Effector memory CD4-positive, alpha-beta T cell (primary cell): ENCODE measurements at places on chromosomes 16 and 17.
A peak's percentile ranks its signal among the peaks of the same experiment; 100 is the strongest.

DNA sequence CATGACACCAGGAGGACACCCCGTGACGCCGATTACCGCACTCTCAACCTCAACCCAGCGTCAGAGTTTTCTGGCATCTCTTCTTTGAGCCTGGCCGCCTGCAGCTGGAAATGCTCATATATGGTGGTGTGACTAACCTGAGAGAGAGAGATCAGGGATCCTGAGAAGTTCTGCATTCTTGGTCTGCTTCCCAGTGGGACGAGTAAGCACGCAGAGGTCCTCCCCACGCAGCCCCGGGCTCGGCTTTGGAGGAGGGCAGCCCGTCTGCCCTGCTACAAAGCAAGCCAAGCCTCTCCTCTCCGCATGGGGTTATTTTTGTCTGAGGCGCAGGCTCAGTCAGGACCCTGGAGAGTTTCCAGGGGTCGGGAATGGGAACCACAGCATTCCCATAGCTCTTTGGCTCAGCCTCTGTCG lies 16.5 kb downstream of the CRISPLD2 start:
- DNase-seq: no peak

DNA sequence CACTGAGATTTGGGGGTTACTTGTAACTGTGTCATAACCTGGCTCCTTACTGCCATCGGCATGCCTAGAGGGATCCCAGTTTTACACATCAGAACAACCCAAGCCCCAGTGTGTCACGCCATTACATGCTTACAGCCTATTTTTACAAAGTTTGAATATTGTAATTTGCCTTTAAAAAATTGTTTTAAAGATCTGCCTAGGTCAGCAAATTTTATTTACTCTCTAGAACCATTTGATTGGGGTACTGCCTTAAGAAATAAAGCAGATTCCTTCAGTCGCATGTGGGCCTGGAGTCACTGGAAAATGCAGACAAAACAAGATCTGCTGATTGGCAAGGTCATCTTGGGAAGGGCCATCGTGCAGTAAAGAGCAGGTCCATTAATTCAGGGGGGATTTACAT lies 566.9 kb downstream of the WWOX start:
- no peak for DNase-seq

GRCh38 chr17:37743875-37744632 lies 805 bp downstream of the HNF1B start:
- DNase-seq: no peak

DNA sequence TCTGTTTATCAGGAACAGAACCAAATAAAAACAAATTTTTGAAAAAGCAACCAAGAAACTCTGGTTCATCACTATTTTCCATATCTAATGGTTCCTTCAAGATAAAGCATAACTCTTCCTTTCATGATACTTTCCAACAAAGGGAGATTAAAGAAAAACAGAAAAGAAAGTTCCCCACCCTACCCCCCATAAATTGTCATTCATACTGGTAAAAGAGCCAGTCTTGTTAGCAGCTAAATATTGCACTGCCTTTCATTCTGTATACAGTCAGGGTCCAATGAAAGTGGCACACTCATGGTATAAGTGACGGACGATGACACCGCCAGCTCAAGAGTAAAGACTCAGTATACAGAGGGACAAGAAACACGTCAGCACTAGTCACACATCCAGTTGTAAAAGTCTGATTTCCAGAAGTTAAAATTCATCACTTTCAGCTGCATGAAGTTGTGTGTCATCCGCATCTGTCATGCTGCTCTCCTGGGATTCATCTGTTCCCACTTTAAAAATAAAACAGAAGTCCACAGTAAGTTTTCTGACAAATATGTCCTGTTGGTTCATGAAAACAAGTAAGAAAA lies 68.5 kb downstream of the CDC27 start:
- no peak for DNase-seq

- DNase-seq: no peak
Measured at GRCh38 chr17:80478487-80479245, 2.3 kb upstream of the NPTX1 start.

GRCh38 chr17:79626156-79626890 lies 15.5 kb upstream of the RBFOX3 start:
- no peak for DNase-seq

- DNase-seq: peak; percentile 28
Measured at GRCh38 chr17:7177191-7177953, 1.8 kb downstream of the ASGR1 start.

- no peak for DNase-seq
Measured at GRCh38 chr16:1635070-1635469, 22.9 kb downstream of the CRAMP1 start.

DNA sequence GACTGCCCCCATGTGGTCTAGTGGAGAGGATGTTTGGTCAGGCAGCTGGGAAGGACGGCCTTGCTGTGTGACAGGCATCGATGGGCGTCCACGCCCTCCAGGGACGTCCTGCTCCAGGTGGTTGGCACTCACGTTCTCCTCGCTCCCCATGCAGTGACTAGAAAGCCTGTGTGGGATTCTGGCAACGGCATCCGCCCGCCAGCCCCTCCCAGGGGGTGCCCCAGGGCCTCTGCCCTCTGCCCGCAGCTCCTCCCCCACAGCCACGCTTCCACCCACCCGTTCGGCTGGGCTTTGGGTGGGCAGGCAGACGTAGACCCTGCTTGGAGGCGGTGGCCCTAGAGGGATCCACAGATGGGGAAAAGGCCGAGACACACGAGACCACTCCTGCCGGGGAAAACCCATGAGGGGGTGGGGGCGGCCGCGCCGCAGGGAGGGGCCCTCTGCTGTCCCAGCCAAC lies 4.7 kb upstream of the IL17C start:
- DNase-seq: peak; percentile 60

- DNase-seq: no peak
Measured at GRCh38 chr16:83418565-83418964, 389.2 kb upstream of the HSBP1 start.

DNA sequence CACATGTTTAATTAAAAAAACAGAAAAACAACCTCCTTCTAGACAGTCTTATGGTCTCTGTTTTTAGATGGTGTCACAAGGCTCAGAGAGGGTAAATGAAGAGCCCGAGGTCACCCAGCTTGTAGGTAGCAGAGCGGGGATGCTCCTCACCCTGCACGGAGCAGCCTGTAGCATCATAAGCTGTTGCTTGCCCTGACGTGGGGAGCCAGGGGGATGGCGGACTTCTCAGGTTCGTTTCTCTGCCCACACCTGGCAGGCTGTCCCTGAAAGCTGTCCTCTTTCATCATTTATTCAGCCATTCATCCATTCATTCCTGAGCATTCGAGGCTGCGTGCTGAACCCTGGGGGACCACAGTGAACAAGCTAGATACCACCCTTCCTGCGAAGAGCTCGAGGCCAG lies 75.7 kb upstream of the KSR1 start:
- no peak for DNase-seq

DNA sequence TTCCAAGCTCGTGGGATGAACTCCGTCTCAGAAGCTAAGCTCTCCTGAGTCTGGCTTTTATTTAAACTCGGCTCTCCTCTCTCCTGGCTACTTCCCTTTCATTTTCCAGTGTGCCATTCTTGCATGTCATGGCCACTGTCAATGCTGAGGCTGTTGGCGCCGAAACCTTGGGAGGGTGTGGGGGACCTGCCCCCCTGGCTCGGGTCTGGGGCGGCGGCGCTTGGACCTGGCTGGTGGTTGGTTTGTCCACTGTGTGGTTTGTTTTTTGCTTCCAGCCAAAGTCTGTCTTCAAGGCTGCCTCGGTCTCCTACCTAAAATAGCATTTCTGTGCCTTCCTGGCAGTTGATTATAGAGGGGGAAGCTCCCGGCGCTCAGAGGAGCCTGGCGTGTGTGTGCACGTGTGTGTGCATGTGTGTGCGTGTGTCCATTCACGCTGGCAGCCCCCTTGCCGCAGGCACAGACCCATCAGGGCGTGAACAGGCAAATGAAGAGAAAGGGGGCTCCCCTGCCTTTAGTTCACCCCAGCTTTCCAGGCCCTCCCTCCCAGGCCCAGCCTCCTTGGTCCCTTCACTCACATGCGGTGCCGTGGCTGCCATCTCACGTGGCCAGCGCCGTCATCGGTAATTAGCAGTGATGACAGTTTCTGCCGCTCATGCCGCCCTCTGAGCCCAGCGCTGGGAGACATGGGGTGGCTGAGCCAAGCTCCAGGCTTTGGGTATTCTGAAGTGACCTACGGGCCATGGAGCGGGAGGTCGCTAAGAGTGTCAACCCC lies 179.9 kb downstream of the SEC14L1 start:
- no peak for DNase-seq

GRCh38 chr17:31412511-31412910 lies 21.0 kb downstream of the RAB11FIP4 start:
- no peak for DNase-seq

DNA sequence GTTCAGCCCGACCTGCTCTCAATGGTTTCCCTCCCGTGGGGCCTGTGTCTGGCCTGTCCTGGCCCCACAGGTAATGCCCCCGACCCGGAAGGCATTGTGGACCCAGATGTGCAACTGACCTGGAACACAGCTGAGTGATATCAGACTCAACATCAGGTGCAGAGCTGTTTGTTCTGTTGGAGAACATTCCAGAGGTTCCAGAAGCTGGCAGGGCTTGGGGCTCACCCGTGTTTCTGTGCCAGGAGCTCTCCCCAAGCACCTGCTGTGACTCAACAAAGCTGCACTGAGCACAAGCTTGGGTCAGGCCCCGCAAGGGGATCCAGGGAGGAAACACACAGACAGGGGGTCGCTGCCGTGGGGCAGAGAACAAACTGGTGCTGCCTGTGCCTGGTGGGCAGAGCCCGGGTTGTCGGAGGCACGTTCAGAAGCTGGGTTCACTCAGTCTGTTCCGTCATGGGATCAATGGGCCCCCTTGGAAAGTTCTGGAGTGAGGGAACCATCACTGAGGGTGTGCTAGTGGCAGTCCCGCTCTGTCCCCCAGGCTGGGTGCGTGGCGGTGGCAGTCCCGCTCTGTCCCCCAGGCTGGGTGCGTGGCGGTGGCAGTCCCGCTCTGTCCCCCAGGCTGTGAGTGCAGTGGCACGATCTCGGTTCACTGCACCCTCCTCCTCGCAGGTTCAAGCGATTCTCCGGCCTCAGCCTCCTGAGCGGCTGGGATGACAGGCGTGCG lies 22.1 kb downstream of the HS3ST6 start:
- DNase-seq: no peak

DNA sequence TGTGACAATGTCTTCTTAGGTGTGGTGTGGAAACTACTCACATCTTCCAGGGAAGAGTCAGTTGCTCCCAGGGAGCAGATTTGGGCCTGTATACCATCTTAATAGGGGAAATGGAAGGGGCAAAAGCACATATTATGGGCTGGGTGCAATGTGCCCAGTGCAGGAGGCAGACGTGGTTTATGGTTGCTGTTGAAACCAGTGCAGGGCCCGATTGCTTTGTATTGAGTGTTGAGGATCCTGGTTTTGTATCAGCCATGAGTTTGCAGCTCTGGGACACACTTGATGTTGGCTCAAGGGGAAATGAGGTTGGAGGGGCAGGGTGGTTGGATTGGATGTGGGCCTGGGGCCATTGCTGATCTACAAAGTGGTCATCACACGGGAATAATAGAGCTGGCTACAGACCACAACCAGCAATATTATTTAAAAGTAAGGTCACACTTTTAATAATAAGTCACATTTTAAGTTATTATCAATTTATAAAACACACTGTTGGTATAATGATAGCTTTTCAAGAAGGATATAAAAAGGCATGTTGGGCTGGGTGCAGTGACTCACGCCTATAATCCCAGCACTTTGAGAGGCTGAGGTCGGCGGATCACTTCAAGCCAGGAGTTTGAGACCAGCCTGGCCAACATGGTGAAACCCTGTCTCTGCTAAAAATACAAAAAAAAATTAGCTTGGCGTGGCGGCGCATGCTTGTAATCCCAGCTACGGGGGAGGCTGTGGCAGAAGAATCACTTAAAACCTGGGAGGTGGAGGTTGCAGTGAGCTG lies 302.4 kb downstream of the SEC14L1 start:
- DNase-seq: no peak

GRCh38 chr17:2351269-2351668 lies 14.0 kb downstream of the SGSM2 start:
- no peak for DNase-seq

DNA sequence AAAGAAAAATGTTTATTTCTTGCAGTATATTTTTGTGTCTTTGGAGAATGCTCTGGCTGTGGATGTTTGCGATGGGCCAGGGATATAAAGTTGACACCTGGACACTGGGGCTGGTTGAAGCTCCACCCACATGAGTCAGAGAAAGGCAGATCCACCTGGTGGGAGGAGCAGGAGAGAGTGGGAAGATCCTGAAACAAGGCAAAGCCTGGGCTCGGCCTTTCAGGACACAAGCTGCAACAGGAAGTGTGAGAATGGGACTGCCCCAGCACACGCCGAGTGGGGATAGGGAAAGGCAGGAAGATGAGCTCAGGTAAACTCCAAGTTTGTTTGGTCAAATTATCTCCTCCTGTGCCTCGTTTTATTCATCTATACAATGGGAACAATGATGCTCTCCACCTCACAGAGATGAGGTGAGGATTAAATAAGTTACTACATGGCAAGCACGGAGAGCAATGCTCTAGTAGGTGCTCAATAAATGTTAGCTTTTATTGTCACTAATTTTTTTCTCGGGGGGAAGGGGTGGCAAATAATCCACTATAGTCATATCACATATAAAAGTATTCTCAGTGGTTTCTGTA lies 21.4 kb upstream of the PITPNM3 start:
- no peak for DNase-seq

DNA sequence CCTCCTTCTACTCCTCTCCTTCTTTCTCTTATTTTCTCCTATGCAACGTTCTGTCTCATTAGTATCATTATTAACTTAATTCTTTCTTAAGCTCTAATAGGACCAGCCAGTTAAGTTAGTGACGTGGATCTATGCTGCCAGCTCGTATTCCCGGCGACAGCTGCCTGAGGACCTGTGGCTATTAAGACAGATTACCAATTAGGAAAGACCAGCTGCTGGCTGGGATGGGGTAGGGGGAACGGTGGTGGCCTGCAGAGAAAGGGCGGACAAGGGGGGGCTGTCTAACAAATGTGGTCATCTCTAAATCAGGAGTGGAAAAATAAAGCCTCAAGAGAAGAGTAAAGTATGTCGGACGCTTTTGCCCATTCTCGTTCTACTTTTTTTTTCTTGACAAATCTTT lies 770 bp upstream of the MYH3 start:
- DNase-seq: no peak

- no peak for DNase-seq
Measured at GRCh38 chr16:59047114-59047513, 313.0 kb upstream of the GOT2 start.

DNA sequence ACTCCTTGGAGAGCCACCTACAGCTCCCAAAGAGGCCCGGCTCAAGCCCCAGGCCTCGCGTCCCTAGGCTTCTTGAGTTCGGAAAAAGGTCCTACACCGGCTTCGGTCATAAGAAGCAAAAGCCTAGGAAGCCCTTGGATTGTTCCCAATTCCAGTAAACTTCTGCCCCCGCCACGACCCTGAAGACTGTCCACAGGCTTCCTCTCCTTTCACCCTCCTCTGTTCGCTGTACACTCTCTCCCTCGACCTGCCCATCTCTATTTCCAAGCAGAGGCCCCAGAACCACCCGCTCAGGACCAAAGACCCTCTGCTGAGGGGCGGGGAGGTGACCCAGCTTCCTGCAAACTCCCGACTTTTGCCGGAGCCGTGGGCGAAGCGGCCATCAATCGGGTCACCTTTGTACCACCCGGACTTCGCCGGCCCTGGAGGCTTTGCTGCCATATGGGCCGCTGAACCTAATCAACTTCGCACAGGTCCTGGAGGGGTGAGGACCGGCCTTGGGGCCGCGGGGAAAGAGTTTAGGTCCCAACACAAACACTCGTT lies 2.7 kb downstream of the HOXB2 start:
- no peak for DNase-seq

- DNase-seq: no peak
Measured at GRCh38 chr17:11618861-11619566, 20.7 kb downstream of the DNAH9 start.
